Kidney glomerular epithelial cell (primary cell): ENCODE measurements at places on chromosomes 11 and 22.

GRCh38 chr11:16226245-16226644 is 130.1 kb downstream of the SOX6 start:
- peak; percentile 45 for DNase-seq

GRCh38 chr22:35649636-35650250 is 1.5 kb downstream of the APOL6 start:
- no peak for DNase-seq

GRCh38 chr11:59574467-59574866 is 41.1 kb downstream of the OSBP start:
- DNase-seq: no peak

DNA sequence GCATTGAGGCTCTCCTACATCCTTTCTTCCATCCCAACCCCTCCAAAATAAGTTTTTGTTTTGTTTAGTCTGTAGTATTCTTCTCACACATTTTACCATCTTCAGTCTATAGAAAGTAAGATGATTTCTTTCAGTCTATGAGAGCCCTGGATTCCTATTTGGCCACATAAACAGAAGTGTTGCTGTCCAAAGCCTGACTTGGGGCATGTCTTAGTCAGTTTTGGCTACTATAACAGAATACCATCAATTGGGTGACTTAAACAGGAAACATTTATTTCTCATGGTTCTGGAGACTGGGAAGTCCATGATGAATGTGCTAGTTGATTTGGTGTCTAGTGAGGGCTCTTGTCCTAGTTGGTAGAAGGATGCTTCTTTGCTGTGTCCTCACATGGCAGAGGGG is 146.8 kb upstream of the DDI1 start:
- DNase-seq: no peak

DNA sequence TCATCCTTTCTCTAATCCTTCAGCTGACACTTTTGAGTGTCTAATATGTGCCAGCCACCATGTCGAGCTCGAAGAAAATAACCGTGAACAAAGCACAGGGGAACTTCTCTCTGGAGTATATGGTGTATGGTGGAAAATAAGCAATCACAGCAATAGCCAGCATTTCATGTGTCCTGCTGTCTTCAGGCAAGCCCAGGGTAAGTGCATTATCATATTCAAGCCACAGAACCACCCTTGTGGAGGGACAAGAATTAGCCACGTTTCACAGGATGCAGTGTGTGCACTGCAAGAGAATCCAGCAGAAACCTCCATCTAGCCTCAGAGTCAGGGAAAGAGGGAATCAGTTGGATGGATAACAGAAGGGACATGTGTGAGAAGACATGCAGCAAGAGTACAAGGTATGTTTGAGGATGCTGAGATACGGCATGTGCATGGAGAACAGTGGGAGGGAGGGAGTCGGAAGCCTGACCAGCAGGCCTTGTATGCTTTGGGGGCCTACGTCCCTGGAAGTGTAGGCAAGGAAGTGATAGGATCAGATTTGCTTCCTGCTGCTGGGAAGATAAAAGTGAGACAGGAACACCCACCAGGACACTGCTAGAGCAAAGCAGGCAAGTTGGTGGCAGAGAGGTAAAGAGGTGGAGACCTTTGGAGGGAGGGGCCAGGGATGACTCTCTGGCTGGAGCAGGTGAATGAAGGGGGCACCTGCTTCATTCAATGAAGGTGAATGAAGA is 14.7 kb upstream of the GNAZ start:
- DNase-seq: no peak
